WTC11 (cell line): ENCODE measurements at places on chromosomes 2 and 18. TPM values are rescaled to one million over a fixed set of nuclear protein-coding genes. Genes with fewer than 3 reads are reported as not detected.

GNLY gene
- total RNA-seq, result 0.44 TPM in 1 of 3 replicates, not detected in the others

PTCD3 gene
- 161 to 192 TPM (median 163 TPM) in 3 replicates for total RNA-seq

TFPI gene
- total RNA-seq, result 8.4 to 10.2 TPM (median 8.9 TPM) in 3 replicates

CYRIA gene
- total RNA-seq, result 6.2 to 8.3 TPM (median 7.1 TPM) in 3 replicates

LRATD1 gene
- 2.3 to 3.0 TPM (median 2.5 TPM) in 3 replicates for total RNA-seq

ABCB11 gene
- total RNA-seq, result 0.02 to 0.77 TPM (median 0.02 TPM) in 3 replicates

FAM228A gene
- total RNA-seq, result 0.09 to 0.25 TPM in 2 of 3 replicates, not detected in the other

UPP2 gene
- total RNA-seq, result not detected in 3 replicates

FSIP2 gene
- 1.9 to 2.2 TPM (median 1.9 TPM) in 3 replicates for total RNA-seq

SERPINB13 gene
- not detected in 3 replicates for total RNA-seq

RGPD4 gene
- total RNA-seq, result 0.04 to 0.05 TPM in 2 of 3 replicates, not detected in the other

TEX44 gene
- total RNA-seq, result not detected in 3 replicates

ALPG gene
- 0.94 to 1.3 TPM (median 1.2 TPM) in 3 replicates for total RNA-seq

LRRTM1 gene
- total RNA-seq, result 1.1 to 1.4 TPM (median 1.2 TPM) in 3 replicates

RTP5 gene
- total RNA-seq, result not detected in 3 replicates
